CD4-positive, alpha-beta T cell treated with Interleukin-6 at 100 ng/mL for 8 hours (primary cell): ENCODE measurements at places on chromosomes 2 and 18.

DNA sequence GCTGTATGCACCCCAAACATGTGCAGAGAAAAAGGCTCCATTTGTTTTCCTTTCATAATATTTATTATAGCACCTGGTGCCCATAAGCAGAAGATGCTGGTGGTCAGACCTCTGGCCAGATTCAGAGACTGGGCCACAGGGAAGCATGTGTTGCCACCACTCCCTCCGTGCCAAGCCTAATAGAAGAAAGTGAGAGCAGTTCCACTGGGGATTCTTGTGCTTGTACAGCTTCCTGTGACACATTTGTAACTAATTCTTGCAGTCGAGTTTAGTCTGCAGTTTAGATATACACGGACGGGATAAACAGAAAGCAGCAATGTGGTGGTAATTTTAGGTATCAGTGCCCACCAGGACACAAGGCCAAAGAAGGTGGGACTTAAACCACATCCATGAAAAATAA lies 135.4 kb upstream of the PIEZO2 start:
- no peak for DNase-seq

DNA sequence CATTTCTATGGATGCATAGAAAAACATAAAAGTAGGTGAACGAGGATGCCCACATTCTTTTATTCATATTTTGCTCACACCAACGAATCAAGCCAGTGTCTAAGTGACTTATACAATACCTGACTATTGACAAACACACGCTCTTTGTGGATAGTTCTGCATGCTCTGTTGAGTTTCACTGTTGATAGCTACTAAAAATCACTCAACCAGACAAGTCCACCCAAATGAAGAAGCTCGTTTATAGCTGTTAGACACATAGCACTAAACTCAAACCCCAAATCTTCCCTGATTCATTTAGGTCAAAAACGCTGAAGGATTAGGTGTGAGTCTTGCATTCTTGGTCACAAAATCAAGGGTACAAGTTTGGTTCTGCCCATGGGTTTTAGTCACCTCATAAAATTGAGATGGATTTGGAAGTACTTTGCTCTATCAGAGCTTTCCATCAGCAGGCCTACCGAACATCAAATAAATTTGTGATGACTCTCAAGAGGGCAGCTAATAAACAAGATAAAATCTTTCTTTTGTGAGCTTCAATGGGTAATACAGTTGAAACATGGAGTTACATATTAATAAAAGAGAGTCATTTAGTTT lies 92.7 kb upstream of the ETAA1 start:
- no peak for DNase-seq

GRCh38 chr2:28979576-28980366 lies 1.3 kb upstream of the TOGARAM2 start:
- no peak for DNase-seq

GRCh38 chr2:85734942-85735608 lies 18.7 kb upstream of the ATOH8 start:
- no peak for DNase-seq

GRCh38 chr2:224401641-224402342 lies at the start of gene FAM124B:
Gene FAM124B (minus strand): TSS chr2:224402107. CDS start chr2:224401768, 339 bp downstream.
- peak; percentile 15 for DNase-seq

DNA sequence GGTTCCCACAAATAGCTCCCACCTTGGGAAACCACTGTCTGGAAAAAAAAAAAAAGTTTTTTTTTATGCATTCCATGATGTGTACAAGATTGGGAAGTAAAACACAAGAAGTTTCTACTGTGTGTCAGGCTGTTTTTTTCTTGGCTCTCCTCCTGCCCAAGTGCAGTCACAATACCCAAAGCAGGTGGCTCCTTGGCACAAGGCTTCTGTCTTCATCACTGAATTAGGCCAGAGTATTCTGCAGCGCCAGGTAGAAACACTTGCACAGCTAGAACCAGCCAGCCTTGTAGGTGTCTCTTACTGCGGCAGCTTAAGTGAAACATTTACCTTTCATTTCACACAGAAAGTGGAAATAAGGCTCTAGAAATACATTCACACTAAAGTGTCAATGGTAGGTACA lies 23.8 kb upstream of the MAL start:
- no peak for DNase-seq

- DNase-seq: no peak
These were observed 396.3 kb downstream of the TRIB2 start for GRCh38 chr2:13113002-13113401.

GRCh38 chr18:76503649-76504386 lies 8.8 kb upstream of the ZNF516 start:
- no peak for DNase-seq

GRCh38 chr2:458425-458815 lies 170.5 kb upstream of the ALKAL2 start:
- DNase-seq: no peak

DNA sequence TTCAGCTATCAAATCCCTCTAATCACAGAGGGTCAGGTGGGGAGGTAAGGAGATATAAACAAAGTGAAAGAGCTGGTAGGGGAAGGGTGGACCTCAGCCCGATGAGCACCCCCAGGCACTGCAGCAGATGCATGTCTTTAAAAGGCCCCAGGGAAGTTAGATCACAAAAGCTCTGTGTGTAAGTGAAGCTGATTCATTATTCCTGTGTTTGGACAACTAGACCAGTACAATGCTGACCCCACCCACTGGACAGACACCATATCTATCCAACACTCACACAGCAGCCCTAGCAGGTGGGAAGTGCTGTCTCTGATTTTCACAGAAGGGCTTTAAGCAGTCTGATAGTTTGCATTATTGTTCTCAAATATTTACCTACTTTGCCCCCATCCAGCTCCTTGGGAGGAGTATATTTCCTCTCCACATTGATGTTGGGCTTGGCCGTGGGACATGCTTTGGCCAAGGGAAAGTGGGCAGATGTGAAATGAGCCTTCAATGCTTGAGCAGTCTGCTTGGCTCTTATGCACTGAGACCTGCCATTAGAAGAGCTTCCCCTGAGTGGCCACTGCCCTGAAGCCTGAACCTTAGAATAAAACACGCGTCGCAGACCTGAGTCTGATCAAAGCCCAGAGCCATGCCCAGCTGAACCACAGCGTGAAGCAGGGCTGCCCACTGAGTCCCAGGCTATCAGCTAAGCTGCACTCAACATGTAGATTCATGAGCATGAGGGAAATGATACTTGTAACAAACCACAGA lies 111.4 kb downstream of the COPS8 start:
- DNase-seq: no peak

GRCh38 chr2:240295256-240296103 lies 140.0 kb upstream of the GPC1 start:
- no peak for DNase-seq

- no peak for DNase-seq
These were observed 37.5 kb upstream of the DLX1 start for GRCh38 chr2:172047566-172048507.

GRCh38 chr2:163475815-163476214 lies 260.0 kb downstream of the FIGN start:
- no peak for DNase-seq

- no peak for DNase-seq
These were observed 130.6 kb downstream of the CABLES1 start for GRCh38 chr18:23265682-23266399.

DNA sequence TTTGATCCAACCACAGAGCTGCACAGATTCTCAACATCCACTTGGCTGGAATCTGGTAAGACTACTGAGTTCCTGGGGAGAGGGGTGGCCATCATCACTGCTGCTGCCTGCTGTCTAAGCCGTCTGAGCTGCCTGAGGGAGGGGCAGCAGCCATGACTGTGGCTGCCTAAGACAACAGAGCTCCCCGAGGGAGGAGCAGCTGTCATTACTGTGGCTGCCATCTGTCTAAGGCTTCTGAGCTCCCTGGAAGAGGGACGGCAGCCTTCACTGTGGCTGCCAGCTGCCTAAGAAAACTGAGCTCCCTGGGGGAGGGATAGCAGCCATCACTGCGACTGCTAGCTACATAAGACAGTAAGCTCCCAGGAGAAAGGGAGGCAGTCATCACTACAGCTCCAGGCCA lies 584.4 kb downstream of the NR4A2 start:
- DNase-seq: no peak

GRCh38 chr18:23307567-23308295 lies 145.4 kb upstream of the RIOK3 start:
- no peak for DNase-seq

GRCh38 chr2:101473591-101473910 lies 1.4 kb downstream of the RFX8 start:
- DNase-seq: no peak

DNA sequence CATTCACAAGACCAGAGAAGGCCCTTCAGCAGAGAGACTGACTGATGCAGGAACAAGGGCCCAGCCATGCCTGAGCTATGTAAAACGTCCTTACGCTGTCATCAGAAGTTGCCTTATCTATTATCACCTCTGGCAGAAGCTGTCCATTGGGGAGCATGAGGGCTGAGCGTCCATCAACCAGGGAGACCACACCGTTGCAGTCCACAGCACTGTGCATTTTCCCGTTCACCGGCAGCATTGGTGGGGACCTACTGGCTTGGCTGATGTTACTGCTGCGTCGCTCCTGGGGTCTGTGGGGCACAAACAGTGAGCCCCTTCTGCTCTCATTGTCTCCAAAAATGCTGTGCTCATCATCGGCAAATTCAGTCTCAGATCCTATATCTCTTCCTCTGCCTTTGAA lies 91.4 kb downstream of the SCN9A start:
- DNase-seq: no peak

- DNase-seq: no peak
These were observed 1004.1 kb upstream of the NRXN1 start for GRCh38 chr2:52036024-52036423.

DNA sequence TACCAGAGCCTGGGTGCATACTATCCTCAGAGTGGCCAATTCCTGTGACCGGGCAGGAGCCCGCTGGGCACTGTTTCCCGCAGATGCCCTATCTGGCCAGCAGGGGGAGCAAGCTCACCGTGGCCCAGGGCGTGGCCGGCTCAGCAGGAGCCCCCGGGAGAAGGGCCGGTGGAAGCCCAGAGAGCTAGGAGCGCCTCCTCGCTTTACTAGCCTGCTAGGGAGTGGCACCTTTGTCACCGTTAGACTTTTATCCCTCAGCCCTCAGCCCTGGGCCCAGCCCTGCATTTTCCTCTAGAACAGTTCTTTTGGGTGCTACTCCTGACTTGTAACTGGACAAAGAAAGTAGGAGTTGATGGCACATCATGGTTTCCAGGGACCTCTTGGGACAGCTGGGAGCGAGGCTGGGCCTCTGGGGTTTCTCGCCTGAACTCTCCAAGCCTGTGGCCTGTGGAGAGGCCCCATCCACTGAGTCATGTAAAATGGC lies 24.0 kb downstream of the TMEM177 start:
- peak; percentile 63 for DNase-seq

DNA sequence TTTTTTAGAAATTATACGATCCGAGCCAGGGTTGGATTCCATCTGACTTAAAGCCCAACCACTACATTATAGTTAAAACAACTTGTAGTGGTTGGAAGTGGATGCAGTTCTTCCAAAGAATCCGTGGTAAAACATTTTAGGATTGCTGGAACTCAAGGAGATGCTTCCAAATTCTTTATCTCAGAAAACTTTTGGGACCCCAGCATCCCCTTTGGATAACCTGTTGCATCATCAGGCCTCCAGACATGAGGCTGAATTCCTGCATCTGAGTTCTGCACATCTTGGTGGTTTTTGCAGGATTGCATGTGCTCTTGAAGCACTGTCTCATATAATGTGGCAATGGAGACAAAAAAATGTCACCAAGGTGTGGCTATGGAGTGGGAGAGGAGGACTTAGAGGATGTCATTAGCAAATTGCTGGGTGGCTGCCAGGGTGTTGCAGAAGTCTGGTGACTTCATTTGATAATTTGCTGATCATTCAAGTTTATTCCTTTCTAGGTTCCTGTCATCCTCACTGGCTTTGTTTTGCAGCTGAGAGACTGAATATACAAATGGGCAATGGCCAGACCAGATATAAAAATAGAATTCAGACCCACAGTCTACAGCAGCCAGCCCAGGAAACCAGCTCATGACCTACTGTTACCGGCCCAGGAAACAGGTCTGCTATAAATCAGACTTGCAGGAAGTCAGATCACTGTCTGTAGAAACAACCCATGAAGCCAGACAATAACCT lies 207.7 kb downstream of the BCL2 start:
- no peak for DNase-seq

GRCh38 chr2:50358586-50358985 lies 673.3 kb downstream of the NRXN1 start:
- DNase-seq: no peak

GRCh38 chr2:206432193-206433082 lies 10.9 kb upstream of the ADAM23 start:
- DNase-seq: no peak

DNA sequence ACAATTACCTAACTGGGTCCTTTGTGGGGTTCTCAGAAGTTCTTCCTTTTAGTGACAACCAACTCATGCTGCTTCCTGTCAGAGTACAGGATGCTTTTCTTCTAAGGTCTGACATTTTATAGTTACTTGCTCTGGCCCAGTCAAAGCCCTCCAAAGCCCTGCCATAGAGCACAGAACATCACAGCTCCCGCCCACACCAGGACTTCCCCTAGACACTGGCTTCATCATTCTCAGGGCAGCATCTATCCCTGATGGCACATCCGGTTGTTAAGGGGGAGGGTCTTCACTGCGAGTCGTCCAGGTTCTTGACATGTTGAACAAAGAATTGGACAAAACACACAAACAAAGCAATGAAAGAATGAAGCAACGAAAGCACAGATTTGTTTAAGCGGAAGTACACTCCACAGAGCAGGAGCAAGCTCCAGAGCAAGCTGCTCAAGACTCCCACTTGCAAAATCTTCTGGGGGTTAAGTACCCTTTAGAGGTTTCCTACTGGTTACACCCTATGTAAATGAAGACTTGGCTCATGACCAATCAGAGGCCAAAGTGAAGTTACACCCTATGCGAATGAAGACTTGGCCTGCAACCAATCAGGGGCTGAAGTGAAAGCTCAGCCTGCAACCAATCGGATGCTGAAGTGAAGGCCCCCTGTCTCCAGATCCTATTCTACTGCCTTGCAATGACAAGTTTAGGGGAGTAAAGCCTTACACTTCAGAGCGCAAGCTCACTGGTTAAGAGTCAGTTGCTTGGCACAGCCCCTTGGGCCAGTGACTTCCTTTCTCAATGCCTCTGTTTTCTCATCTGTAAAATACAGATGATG lies 79.0 kb downstream of the HDAC4 start:
- DNase-seq: peak; percentile 63
